CD4-positive, alpha-beta T cell treated with Interleukin-17A for 4 hours (primary cell): ENCODE measurements at places on chromosomes 3 and 15.

DNA sequence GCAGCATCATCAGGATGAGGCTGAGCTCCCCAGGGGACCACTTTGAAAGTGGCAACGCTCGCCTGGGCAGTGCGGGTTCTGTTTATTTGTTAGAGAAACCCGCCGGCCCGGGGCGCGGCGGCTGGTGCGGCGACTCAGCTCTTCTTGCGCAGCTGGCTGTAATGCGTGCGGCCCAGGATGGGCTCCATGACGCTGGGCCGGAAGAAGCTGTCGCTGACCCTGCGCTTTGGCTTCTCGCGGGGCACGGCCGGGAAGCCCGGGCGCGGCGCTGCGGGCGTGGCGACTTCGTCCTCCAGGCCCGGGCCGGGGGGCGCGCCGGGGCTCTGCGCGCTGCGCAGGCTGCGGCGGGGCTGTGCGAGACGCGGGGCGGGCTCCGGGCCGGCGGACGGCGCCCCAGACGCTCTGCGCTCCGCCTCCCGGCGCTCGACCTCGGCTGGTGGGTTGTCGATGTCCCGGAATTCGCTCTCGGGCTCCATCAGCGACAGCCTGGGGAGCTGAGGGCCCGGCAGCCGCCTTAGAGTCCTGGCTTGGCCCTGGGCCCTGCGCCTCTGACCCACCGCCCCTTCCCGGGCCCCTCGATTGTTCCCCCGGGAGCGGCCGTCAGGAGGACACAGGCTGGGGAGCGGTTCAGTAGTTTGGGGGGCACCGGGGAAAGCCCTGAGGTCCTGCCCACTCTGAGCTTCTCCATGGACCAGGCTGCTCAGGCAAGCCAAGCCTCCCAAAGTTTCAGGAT lies 10.3 kb upstream of the KIF7 start:
- no peak for DNase-seq

GRCh38 chr3:72299823-72300222 lies 514.9 kb upstream of the PROK2 start:
- DNase-seq, result no peak

DNA sequence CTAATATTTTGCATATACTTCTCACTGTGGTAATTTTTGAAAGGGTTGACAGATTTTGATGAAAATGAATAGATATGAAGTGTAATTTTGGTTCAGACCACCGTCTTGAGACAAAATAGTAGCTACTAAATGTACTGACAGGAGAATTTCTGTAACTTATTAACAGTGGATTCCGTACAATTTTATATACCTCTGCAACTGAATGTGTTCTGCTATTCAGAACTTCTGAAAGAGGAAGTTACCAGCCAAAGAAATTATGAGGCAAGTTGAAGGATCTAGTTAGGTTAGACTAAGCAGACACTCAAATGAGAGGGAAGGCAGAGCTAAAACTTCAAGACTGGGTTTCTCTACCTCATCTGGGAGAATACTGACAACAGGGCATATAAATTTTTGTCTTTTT lies 29.4 kb downstream of the GAP43 start:
- DNase-seq, result no peak

GRCh38 chr3:76570436-76571057 lies 469.4 kb upstream of the ROBO2 start:
- no peak for DNase-seq

GRCh38 chr3:13690636-13691035 lies 141.7 kb downstream of the FBLN2 start:
- DNase-seq, result no peak

- no peak for DNase-seq
Observed at GRCh38 chr3:172711454-172711795, 558 bp upstream of the NCEH1 start.

DNA sequence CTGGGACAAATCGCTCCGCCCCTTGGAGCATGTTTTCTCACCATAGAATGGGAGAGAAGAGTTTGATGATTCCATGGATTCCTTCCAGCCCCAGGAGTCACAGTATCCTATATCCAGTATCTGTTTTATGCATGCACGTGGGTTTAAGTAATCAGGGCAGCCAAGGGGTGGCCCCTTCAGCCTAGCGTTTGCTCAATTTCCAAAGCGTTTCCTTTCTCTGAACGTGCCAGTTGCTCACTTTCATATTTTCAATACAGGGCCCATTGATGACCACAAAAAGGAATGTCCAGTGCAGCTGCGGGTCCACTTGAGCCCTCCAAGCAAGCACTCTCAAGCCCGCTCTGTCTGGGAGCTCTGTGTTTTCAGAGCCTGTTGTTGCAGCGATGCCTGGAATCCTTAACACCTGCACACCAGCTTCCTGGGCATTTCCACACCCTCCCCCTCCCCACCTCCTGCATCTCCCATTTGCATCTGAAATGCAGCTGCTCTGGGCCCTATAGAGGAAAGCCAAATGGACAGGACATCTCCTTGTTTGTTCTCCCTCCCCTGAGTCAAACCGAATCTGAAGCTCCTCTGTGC lies 164.3 kb upstream of the LPP start:
- DNase-seq, result no peak

GRCh38 chr3:127610105-127610504 lies 11.9 kb downstream of the MCM2 start:
- no peak for DNase-seq

GRCh38 chr3:99504258-99504657 lies 134.1 kb upstream of the COL8A1 start:
- DNase-seq, result no peak

GRCh38 chr3:77690284-77690845 lies 650.5 kb downstream of the ROBO2 start:
- no peak for DNase-seq

GRCh38 chr3:194300936-194301335 lies 50.2 kb downstream of the CPN2 start:
- DNase-seq, result no peak

DNA sequence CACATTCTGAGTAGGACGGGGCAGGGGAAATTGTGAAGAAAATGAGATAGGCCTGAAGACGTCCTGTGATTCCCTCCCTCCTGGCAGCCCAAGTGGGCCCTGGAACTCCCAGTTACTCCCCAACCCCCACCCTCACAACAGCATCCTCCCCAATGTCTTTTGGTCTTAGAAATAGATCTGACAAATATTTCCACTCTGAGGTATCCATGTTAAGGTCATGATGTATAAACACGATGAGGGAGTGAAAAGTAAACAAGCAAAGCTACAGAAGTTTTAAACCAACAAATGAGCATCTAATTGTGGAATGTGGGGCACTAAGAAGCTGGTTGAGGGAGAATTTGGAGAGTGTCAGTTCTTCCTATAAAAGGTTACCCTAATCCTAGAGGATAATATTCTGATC lies 103.7 kb upstream of the AADACL2 start:
- no peak for DNase-seq
